ENCODE measurements at places on chromosomes 1 and 21.
A peak's percentile ranks its signal among the peaks of the same experiment; 100 is the strongest.

- DNase-seq: no peak
Measured at GRCh38 chr1:226632169-226632879, 83.8 kb downstream of the STUM start.

- DNase-seq: peak; percentile 76
Measured at GRCh38 chr1:93692983-93693591, 11.4 kb upstream of the BCAR3 start.

- no peak for DNase-seq
Measured at GRCh38 chr21:38980416-38981313, 174.9 kb downstream of the ETS2 start.

- no peak for DNase-seq
Measured at GRCh38 chr1:9289090-9289534, 3.6 kb upstream of the SPSB1 start.

DNA sequence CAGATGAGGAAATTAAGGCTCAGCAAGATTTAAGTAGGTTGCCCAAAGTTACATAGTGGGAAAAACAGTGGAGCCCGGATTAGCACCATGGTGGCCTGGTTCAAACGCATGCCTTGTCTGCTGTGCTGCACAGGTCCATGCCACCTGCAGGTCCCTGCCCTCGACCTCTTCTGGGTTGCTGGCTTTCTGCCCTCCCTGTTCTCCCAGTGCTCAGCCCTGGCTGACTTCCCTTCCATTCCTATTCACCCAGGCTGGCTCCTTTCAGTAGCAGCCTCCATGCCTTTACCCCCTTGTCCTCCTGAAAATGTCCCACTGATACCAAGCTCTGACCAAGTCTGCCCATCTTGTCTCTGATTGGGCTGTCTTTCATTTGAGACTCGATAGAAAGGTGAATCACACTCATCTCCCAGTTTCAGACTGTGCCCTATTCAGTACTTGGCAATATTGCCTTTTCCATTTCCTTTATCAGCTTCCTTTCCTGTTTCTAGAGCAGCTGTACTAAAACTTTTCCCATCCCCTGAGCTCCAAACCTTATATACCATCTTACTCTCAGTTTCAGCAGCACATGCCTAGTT, 75.8 kb downstream of the ST3GAL3 start:
- no peak for DNase-seq

DNA sequence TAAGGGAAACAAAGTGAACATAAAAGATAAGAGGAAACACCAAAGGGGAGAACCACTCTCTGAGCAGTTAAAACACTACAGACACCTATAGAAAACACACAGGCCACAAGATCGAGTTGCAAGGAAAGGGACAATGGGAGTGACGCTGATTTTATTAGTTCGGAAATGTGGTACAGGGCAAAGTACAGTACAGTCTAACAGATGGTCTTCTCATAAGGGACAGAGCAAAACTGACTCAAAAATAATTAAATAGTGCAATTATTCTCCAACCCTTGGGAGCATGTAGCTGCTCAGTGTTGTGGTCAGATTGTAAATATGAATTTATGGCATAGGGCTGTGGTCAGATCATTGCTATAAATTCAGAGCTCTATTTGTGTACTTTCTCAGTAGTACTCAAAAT, 352.0 kb downstream of the USH2A start:
- no peak for DNase-seq

DNA sequence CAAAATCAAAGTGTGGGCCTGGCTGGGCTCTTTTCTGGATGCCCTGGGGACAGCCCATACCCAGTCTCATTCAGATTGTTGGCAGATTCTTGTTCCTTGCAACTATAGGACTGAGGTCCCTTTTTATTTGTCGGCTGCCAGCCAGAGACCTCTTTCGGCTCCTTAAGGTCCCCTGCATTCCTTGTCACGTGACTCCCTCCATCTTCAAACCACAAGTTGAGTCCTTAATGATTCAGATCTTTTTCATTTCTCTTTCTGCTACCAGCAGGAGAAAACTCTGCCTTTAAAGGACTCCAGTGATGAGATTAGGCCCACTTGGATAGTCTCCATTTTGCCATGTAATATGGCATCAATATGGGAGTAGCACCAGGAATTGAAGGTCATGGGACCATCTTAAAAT, 48.6 kb downstream of the PATJ start:
- DNase-seq: no peak

- DNase-seq: no peak
Measured at GRCh38 chr1:40241362-40241761, 6.4 kb upstream of the TMCO2 start.

GRCh38 chr1:79738101-79738500, 731.6 kb upstream of the ADGRL4 start:
- DNase-seq: no peak

DNA sequence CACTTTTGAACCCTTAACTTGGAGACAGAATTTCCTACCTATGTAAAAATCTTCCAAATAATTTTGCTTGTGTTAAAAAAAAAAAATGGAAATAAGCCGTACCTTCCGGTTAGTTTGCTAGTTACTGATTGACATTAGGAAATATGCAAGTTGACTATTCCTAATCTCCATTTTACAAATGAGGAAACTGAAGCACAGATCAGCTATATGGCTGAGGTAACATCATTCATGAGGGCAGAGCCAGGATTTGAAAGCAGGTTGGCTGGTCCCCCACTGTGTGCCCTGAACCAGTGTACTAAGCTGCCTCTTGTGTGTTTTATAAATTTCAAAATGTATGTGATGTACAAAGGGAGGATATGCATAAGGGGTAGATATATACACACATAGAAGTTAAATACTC, 29.6 kb downstream of the BACE2 start:
- no peak for DNase-seq

- no peak for DNase-seq
Measured at GRCh38 chr21:44927259-44927586, 6.5 kb upstream of the ITGB2 start.

GRCh38 chr1:8384577-8384976, 66.7 kb downstream of the SLC45A1 start:
- DNase-seq: no peak

- no peak for DNase-seq
Measured at GRCh38 chr1:110628323-110629105, 22.4 kb upstream of the KCNA2 start.

DNA sequence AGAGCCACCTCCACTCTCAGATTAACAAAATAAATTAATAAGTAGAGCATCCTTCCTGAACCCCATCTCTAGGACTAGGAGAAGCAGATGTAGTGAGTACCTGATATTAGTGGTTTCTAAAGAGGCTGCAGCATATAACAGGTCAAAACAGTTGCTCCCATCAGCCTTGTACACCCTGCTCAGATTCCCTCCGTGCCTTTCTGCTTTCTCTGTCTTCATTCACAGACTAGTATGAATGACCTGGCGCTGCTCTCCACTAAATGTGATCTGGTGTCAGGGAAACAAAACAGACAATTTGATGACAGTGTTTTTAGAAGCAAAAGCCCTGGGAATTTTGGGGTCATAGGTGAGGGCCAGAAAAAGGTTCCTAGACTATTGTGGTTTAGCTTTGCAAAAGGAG, 8.3 kb downstream of the SESN2 start:
- no peak for DNase-seq

DNA sequence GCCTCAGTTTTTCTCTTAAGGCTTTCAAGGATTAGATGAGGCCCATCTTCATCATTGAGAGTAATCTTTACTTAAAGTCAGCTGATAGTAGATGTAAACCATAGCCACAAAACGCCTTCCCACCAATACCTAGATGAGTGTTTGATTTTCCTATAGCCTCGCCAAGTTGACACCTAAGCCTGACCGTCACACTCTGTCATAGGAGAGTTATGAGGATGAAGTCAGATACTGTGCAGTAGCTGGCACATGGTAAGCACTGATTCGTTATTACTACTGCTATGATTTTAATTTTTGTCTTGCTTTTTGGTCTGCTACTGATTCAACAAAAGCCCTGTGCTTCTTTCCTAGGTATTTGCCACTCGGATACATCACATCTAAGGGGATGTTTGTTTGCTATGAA, 395.5 kb downstream of the RPS6KC1 start:
- no peak for DNase-seq

GRCh38 chr1:158730453-158730852, 9.9 kb upstream of the OR6K3 start:
- DNase-seq: no peak

- no peak for DNase-seq
Measured at GRCh38 chr1:152227310-152227928, 3.4 kb upstream of the HRNR start.

GRCh38 chr21:44535963-44536362, 4.0 kb downstream of the KRTAP10-1 start:
- DNase-seq: no peak

- DNase-seq: no peak
Measured at GRCh38 chr1:151728151-151729054, 7.1 kb downstream of the RIIAD1 start.

DNA sequence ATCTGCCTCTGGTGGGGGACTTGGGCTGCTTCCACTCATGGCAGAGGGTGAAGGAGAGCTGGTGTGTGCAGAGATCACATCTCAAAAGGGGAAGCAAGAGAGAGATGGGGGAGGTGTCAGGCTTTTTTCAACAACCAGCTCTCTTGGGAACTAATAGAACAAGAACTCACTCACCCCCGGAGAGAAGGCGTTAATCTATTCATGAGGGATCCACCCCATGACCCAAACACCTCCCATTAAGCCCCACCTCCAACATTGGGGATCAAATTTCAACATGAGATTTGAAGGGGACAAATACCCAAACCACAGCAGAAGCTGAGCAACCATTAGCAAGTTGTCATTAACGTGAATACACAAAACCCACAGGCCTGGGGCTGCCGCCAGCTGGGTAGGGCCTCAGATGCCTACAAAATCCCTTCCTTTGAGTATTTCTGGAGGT, 12.0 kb upstream of the VWA5B1 start:
- no peak for DNase-seq

- no peak for DNase-seq
Measured at GRCh38 chr1:173134029-173134428, 73.1 kb downstream of the TNFSF4 start.

GRCh38 chr1:12643785-12644184, at the start of gene AADACL4:
TSS of gene AADACL4 (plus strand) at chr1:12644085. CDS start at chr1:12644547, 462 bp downstream.
- DNase-seq: no peak

- DNase-seq: no peak
Measured at GRCh38 chr1:1213345-1214265, at the start of gene TNFRSF4. TSS of gene TNFRSF4 (minus strand) at chr1:1214153. CDS start at chr1:1214127, 26 bp downstream.

DNA sequence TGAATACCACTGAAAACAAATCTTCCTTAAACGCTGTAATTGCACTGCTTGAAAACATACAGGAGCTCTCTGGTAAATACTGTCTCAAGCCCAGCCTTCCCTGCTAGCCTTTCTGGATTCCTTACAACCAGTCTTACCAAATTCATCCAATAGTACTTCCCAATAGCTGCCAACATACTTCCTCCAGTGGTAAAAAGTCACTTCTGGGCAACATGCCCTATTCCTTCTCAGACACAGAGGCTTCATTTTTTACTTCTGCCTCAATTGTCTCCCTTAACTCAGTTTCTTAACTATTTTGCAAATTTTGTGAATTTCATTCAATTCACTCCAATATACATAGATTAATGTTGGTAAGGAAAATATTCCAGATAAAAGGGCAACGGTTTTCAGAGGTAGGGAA, 166.3 kb downstream of the TBX15 start:
- no peak for DNase-seq

GRCh38 chr1:31628931-31629556, 11.6 kb downstream of the HCRTR1 start:
- DNase-seq: no peak

DNA sequence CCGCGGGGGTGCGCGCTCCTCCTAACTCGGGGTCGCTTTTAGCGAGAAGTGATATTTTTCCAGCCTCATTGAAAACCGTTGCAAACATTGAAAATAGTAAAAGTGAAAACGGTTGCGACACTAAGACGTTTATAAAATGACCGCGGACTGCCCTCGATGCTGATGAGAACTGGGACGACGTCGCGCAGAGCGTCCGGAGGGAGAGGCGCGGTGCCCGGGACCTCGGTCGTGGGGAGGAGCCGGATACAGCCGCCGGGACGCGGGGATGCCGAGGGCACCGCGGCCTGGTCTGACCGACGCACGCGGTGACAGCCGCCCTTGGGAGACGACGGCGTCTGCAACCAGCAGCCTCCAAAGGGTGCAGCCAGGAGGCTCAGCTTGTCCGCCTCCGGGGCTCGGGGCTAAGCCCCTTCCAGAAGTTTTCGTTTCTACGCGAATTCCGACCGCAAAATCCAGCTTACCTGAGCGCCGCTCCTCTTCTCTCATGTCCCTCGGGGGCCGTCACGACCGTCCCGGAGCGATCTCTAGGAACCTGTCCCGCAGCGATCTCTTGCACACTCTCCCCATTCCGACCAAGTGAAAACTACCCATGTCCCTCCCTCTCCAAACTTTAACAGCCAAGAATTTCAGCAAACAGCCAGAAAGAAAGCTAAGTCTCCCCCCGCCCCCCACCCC, 144.4 kb upstream of the ETS2 start:
- DNase-seq: no peak

- DNase-seq: no peak
Measured at GRCh38 chr1:223199094-223199647, 56.1 kb upstream of the TLR5 start.

DNA sequence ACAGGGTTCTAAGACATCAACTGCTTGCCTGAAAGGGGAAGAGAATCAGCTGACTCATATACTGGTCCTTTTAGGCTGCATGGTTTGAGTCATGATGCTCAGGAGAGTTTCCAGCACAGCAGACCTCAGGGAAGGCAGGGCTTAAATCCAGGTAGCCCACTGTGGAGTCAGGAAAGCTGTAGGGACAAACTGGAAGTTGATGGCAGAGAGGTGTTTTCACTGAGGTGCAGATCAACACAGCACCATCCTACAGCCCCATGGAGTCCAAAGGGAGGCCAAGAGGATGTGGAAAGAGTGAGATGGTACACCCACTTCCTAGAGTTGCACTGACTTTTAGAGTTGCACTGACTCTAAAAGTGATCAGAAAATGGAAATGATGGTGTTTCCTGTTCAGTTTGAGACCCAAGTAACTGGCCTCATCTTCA, 252.4 kb upstream of the DUSP10 start:
- DNase-seq: no peak

DNA sequence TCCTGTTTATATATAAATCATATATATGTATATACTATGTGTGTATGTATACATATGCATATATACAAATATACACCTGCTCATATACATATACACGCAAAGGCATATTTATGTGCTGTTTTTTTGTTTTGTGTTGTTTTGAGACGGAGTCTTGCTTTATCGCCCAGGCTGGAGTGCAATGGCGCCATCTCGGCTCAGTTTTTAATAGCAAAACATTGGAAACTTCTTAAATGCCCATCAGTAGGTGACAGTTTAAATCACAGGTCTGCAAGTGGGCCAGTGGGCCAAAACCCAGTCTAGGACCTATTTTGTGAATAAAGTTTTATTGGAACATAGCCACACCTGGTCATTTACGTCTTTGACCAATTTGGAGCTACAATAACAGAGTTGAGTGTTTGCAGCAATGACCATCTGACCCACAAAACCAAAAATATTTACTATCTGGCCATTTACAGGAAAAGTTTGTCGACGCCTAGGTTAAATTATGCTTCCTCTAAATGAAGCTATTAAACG, 132.3 kb downstream of the TOMM20 start:
- no peak for DNase-seq

All from amniotic stem cell (primary cell).